ENCODE measurements at places on chromosomes 1 and 21.

DNA sequence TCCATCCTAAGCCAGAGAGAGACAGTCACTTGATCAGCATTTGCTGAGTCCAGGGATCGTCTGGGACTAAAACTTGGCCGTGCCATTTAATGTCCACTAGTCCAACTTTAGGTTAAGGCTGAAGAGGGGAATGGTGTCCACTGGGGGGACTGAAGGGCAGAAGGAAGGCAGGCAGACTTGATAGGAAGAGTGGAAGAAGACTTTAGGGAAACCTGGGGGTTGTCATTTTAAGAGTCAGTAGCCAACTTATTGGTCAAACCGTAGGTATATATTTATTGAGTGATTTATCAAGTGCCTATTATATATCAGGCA lies 1.3 kb upstream of the LMOD1 start:
- DNase-seq = no peak

GRCh38 chr1:246681900-246682895 lies 42.0 kb upstream of the SCCPDH start:
- DNase-seq = no peak

GRCh38 chr1:165387505-165387904 lies 31.0 kb upstream of the LMX1A start:
- DNase-seq = no peak

DNA sequence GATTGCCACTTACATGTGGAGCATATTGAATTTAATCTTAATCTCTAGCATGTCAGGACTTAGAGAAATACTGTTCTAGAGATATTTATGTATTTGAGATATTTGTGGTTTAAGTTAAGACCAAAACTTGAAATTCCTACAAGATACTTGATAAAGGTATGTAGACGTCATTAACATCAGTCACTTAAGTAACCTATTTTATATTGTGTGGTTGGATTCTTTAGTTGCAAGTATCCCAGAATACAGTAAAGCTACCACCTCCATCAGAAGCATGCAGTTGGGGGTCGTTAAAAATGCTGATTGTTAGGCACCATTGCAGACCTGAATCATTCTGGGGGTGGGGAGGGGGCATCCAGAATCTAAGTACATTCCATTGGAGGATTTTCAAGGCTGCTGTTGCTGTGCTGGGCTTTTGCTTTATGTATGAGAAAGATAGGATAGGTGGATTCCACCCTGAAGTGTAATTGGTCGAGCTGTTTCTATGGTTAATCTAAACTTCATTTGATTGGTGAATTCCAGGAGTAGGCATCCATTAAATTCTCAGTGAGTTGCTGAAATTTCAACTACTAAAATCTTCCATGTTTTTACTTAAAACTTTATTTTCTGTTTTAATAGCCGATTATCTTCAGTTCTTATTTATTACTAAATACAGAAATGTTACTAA lies 4.0 kb downstream of the H3-3A start:
- peak; percentile 36 for DNase-seq

- peak; percentile 34 for DNase-seq
These were observed 4.5 kb downstream of the OVAAL start for GRCh38 chr1:180563026-180563827.

DNA sequence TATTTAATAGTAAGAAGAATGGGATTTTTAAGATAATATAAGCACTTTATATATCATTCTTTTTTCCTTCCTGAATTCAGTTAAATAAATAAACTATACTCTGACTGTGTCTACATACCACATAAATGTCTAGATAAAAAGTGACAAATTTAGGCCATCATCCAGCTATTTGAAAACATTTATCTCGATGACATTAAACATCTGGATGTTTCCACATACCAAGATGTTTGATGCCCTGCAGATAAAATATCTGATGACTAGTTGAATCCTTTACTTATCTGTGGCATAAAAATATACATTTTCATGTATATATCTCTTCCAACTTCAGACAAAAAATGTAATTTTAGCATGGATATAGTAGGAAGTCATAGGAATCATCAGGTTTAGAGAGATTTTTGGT lies 348.3 kb downstream of the DPYD start:
- DNase-seq = no peak

DNA sequence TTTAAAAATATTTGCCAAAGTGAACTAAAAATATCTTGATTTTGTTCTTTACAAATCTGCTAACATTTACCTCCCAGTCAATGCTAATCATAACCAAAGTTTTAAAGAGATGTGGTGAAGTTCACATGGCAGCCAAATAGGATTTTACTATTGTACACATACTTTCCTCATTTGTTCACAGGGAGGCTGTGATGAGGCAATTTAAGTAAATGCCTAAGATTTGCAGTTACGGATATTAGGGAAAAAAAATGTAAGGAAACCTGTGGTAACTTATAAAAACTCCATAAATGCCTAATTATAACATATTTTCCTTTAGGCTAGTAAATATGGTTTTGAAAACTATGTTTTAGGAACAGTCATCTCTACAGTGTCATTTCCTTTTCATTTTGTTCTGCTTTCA lies 32.4 kb downstream of the RGS5 start:
- no peak for DNase-seq

- DNase-seq = no peak
These were observed 42.2 kb upstream of the WASF2 start for GRCh38 chr1:27531959-27532685.

DNA sequence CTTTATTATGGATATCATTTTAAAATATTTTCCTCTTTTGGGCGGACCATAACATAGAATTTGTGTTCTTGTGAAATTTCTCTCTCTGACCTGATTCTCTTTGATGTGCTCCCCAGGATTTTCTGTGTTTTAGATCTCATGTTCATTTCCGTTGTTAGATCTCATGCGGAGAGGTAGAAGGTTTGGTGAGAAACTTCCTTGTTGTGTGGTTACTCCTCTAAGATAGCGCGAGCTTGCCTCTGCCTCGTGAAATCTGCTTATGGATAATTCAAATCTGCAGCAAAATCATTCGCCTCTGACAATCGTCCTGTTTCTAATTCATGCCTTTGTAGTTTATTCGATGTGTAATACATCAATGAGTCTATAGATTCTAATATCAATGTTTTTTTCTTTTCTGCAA lies 580.4 kb downstream of the USP25 start:
- DNase-seq = no peak

- no peak for DNase-seq
These were observed 30.2 kb downstream of the RABGAP1L start for GRCh38 chr1:174189428-174190062.

DNA sequence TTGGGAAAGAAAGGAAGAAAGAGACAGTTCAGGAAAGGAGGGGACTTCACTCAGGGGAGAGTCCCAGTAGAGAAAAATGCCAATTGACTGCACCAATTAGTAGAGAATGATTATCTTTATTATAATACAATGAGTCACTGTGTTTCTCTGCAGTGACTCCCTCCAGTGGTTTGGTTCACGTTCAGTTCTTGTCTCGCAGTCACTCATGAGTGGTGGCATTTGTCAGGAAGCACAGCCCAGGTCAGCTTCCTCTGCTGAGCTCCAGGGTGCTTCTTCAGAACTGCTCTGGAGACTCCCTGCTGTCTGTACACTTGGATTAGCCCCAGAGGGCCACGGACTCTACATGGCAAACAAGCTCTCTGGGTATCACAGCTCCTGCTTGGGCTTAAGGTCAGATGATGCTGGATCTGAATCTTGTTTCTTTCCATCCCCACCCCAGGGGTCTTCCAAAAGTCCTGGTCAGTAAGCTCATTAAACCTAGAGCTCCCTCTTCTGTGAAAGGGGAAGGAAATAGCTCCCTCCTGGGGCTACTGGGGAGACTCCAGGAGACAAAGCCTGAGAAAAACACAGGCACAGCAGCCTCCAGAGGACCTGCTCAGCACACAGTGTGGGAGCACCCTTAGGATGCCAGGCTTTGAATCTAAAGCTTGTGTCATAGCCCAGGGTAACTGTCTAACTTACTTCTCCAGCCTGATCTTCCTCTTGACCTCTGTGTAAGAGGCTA lies 619.0 kb downstream of the AJAP1 start:
- DNase-seq = no peak

DNA sequence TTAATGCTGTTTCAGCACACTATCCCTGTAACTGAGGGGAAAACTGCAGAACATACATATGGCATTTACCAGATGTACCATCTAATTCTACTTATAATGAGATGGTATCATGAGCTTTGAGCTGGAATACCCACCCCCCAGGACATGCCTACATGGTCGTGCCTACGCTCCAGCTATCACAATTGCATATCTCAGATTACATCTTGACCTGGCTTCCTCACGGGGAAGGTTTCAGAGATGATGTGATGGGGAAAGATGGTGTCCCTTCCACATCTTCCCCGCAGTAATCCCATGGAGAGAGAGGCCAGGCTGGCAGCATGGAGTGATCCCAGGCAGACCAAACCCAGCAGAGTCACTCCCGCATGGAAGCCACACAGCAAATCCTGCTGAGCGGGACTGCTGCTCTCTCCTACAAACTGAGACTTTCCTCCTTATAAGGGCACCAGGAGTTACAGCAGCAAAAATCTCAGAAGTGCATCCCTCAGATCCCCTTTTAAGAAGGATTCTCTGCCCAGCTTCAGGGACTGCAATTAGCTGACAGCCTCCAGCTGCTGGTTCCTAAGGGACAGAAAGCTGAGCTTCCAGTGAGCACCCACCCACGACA lies 67.1 kb downstream of the KCNH1 start:
- DNase-seq = no peak

GRCh38 chr1:69662321-69662720 lies 94.6 kb downstream of the LRRC7 start:
- DNase-seq = no peak

DNA sequence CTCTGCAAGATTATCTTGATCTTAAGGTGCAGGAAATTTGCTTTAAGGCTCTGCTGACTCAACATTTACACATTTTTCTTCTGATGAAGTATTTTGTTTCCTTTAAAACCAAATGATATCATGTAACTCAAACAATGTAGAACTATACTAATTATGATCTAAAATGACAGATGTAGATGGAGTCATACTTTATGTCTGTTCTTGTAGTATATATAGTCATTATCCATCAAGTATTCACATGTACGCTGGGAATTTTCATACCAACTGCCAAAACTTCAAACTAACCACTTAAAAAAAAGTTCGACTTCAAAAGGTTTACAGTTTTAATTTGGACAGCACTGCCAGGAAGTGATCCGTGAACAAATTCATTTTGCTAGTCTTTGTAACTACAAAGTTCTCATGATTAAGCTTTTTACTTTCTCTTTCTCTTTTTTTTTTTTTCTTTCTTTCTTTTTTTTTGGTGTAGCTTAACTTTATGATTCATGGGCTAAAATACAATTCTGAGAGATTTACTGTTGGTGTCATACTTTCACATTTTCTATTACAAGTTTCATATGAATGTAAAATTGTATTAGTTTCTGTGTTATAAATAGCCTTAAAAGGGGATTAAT lies 509.0 kb upstream of the CXADR start:
- DNase-seq = no peak

- no peak for DNase-seq
These were observed 14.6 kb upstream of the PTAFR start for GRCh38 chr1:28190996-28191645.

DNA sequence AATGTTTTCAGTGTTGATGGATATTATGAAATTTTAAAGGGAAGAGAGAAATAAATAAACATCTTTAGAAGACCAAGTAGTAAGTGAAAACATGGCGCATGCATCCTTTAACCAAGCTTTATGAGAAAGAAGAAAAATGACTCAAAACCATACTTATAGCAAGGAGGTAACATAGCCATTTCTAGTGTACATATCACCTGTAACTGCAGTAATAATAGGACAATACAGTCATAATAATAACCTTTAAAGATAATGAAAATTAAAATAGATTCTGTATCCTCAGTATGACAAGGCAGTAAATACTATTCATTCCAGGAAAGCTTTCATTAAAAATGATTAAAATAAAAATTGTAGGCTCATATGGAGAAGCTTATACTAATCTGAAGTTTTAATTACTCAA lies 141.2 kb downstream of the COL24A1 start:
- no peak for DNase-seq

GRCh38 chr1:175000697-175001187 lies 995 bp downstream of the CACYBP start:
- no peak for DNase-seq

DNA sequence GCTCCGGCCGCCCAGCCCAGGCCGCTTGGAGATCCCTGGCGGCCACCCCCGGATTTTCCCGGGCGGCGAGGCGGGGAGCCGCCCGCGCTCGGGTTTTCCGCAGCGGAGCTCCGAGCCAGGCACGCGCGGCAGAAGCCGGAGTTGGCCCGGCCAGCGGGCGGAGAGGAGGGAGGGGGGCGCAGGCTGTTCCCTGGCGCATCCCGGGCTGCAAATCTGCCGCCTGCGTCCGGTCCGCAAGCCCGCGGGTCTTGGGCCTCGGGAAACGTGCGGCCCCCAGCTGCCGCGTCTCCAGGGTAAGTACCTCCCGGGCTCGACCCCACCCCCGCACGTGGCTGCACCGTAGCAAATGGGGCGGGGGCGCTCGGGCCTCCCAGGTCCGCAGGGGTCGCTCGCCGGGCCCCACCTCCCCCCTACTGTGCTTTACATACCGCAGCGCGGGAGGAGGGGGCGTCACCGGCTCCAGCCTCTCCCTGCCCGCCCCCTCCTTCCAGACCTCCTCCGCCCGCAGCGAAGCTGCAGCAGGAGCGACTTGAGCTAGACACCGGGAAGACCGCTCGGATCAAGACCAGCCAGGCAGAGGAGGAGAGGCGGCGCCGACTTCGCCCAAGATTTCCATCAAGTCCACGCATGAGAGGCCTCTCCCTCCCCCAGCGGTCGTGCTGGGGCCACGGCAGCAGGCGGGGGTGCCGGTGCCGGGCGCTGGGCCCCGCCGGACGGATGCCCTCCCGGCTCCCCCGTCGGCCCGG lies 1.6 kb downstream of the TMEM200B start:
- DNase-seq = no peak

- DNase-seq = no peak
These were observed 102.1 kb downstream of the RUNX1 start for GRCh38 chr21:34946916-34947534.

GRCh38 chr1:151843398-151843797 lies 3.8 kb upstream of the C2CD4D start:
- DNase-seq = no peak

- no peak for DNase-seq
These were observed 518.9 kb upstream of the NR5A2 start for GRCh38 chr1:199508653-199509052.

DNA sequence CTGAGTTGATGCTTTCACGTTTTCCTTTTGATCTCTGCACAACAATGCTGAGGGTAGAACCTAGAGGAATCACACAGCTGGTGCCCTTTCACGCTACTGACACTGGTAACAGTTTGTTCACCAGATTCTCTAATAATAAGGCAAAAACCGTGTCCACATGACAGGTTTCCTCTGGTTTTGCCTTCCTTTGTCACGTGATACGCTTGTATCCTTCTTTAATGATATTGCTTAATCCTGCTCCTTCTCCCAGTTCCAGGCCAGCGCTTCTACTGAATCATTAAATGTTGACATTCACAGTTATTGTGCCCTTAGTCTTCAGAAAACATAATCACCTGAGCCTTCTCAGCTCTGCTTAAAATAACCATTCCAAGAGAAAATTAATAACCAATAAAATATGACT lies 978.2 kb upstream of the NCAM2 start:
- DNase-seq = no peak

Measured in RWPE1 (cell line).